ENCODE measurements at places on chromosomes 12 and 14.

GRCh38 chr12:96083020-96083719 lies 47.8 kb upstream of the LTA4H start:
- DNase-seq = no peak

- no peak for DNase-seq
Observed at GRCh38 chr14:20143911-20144310, 5.3 kb downstream of the OR4N5 start.

- DNase-seq = no peak
Observed at GRCh38 chr14:77139022-77139421, 2.6 kb downstream of the ZDHHC22 start.

DNA sequence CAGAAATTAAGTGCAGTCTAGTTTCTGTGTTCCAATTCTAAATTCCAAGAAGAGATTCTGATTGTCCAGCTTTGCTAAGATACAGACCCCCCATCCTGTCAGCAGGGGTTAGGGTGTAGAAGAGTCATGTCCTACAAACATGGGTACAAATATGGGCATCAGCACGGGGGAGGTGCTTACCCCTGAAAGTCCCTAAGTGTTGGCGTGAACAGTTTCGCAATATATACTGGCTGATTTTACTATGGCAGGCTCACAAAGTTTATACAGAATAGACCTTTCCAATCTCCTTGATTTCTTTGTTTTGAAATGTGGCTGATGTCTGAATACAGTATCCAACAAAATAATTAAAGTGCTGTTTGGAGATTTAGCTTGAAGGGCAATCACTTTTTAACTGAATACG lies 71.6 kb upstream of the PPM1H start:
- no peak for DNase-seq

DNA sequence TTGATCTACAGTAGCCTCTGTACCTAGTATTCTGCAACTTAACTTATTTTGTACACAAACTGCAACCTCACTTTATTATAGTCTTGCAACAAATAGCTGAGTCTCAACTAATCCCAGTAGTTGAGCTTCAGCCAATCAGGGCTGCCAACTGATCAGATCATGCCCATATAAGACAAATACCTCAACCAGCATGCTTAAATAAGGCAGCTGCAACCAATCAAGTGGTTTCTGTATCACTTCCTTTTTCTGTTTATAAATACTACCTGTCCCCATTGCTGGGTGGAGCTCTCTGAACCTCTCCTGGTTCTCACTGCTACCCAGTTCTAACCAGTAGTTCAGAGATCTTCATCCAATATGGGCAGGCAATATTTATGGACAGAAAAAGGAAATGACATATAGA lies 248.5 kb upstream of the FBXO33 start:
- DNase-seq = no peak

- no peak for DNase-seq
Observed at GRCh38 chr12:49867570-49868341, 24.9 kb upstream of the BCDIN3D start.

DNA sequence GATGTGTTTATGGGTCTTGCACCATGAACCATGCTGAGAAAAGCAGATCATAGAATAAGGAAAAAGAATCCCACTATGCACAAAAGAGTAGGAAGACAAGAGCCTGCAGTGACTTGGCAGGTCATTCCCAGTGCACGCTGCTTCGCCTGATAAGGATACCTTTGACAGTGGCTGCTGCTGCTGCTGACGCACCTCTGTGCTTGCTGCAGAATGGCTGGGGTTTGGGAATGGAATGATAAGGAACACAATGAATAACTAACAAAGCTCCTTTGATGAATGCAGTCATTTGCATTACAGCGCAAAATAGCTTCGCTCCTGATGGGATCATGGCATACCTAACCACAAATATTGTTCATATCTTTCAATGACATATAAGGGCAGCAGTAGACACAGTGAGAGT lies 278.7 kb downstream of the PDZRN4 start:
- DNase-seq = no peak

DNA sequence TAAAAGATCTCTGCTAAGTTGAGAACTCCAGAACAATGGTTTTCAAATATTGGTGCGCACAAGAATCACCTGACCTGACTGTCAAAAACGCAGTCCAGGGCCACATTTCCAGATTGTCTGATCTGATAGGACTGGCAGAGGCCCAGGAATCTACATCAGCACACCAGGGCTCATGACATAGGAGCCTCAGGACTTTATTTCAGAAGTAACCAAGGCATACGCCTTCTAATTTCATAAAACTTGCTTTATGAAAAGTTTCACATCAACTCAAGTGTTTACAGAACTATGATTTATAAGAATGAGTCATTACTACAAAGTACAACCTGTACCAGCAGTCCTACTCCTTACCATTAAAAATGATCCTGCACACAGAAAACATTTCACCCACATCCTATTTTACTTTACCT lies 47.7 kb upstream of the PTPRO start:
- no peak for DNase-seq

DNA sequence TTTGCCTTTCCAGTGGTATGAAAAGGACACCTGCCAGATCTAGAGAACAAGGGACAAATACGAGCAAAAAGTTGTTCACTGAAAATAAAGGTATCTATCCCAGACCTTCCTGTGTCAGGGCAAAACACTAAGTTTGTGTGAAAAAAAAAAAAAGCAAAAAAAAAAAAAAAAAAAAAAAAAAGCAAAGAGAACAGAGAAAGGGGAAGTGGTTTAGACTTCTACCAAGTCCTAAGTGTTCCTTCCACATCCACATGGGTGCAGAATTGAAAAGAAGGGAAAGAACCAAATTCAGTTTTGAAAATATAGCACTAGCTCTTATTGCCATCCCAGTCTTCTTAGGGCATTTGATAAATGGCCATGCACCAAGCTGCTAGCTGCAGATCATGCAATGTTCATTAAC lies 41.7 kb downstream of the ZCRB1 start:
- DNase-seq = no peak

GRCh38 chr12:96107236-96107635 lies 71.8 kb upstream of the LTA4H start:
- DNase-seq = no peak

DNA sequence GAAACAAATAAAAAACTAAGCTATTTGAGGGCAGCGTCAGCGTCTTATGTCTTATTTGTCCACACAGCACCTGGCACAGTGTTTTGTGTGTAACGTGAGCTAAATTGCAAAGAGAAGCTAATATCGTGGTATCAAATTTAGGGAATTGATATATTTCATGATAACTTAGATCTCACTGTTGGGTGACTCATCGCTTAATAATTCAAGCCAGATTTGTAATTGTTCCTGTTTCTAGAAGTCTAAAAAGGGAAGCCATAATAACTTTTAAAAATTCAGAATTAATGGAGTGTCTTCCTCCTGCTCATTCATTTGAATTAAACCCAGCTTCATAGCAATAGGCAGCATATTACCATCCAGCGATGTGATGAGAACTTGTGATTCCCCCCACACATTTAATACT lies 214.7 kb downstream of the PDZRN4 start:
- DNase-seq = no peak

GRCh38 chr12:95608252-95609033 lies 57.2 kb upstream of the USP44 start:
- peak; percentile 21 for DNase-seq

DNA sequence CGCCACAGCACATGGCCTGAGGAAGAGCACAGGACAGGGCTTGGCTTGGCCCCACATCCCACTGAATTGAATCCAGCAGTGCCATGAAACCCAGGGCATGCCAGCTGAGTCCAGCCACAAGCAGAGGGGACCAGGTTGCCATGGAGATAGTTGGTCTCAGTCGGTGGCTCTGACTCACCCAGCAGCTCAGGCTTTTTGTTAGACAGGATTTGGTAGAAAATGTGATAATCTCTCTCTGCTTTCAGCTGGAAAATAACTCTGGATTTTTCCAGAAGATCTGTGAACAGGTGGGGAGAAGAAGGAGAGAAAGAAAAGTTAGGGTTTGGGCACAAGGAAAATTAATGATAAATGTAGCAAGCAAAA lies 4.8 kb downstream of the MYH7 start:
- no peak for DNase-seq

DNA sequence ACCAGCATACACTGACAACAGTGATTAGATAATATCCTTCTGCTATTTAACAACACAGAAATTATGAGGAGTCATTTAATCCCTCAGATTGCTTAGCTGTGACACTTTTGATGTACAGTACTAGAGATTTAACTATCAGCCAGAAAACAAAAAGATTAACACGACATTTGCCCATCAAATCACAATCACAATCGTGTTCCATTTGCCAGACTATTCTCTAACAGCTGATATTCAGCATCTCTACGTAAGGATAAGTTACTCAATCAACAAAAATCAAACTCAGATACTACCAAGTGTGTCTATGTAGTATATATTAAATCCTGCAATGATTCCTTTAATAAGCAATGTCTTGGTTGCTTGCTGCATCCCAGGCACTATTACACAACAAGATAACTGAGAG lies 558.7 kb upstream of the USP15 start:
- no peak for DNase-seq

- DNase-seq = no peak
Observed at GRCh38 chr12:78155546-78155945, 324.9 kb downstream of the NAV3 start.

DNA sequence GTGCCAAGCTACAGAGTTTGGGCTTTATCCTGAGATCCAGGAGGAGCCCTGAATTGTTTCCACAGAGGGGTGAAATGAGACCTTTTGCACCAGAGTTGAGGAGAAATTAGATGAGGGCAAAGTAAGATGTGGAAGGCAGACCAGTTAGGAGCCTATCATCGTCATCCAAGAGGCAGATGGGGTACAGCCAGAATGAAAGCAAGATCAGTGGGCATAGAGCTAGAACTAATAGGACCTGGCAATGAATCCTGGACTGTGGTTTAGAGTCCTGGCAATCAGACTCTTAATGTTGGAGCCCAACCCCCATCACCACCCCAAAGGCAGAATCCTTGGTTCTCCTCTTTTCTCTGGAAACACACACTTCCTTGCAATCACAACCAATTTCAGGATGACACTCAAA lies 166.6 kb upstream of the HMGA2 start:
- DNase-seq = no peak

- no peak for DNase-seq
Observed at GRCh38 chr14:83825843-83826242, 1704.1 kb upstream of the FLRT2 start.

GRCh38 chr12:51369581-51369980 lies 21.6 kb downstream of the GALNT6 start:
- DNase-seq = no peak

GRCh38 chr12:89593233-89593632 lies 67.4 kb upstream of the POC1B start:
- DNase-seq = no peak

DNA sequence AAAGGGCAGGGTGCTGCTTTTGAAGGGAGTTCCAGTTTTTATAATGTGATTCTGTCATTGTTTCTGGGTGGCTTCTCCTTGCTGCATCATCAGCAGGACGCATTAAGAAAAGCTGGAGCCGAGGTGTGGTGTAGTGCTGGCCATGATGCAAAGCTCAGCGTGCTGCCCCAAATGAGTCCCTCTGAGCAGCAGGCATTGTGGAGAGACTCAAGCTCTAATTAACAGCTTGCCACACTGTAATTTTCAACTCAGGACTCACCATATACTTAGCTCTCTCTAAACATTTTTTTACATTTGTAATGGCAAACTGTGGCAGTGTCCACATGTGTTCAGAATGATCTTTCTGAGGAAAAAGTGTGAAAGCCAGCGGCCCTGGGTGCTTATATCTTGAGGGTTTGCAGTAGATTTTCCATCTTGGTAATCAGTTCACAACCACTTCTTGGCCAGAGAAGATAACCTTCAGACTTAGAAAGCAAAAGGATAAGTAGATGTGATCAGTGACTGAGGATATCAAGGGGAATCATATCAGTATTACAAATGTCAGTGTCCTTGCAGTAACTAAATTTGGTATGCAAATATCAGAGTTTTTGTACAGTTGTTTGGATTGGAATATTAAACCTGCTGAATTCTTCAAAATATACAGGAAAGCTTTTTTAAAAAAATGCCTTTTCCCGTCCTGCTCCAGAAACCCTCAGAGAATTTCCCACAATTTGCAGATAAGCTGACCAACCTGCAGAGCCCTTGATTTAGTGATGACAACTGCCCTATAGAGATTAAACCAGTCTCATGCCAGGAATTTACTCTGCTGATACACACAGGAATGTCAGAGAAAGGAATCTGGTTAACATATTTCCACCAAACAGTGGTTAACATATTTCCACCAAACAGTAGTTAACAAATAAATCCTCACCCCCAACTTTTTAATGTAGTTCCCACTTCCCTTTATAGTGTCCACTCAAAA lies 63.6 kb downstream of the DAAM1 start:
- no peak for DNase-seq

GRCh38 chr14:61502459-61503093 lies 181.2 kb downstream of the PRKCH start:
- no peak for DNase-seq

DNA sequence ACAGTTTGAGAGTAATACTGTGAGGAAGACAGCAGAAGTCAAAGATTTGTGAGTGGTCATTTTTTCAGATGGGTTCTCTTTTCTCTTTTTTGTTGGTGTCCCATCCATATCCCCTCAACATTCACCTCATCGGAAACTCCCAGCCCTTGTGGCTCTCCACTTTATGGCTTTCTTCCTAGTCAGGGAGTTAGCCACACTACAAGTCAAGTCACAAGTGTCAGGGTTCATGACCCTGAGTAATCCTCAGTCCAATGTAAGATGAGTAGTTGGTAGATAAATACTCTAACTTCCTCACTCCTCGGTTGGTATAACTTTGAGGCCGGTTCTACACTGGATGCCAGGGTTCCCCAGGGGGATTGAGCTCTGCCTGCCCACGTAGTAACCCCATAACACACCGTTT lies 41.4 kb downstream of the PTGER2 start:
- no peak for DNase-seq

DNA sequence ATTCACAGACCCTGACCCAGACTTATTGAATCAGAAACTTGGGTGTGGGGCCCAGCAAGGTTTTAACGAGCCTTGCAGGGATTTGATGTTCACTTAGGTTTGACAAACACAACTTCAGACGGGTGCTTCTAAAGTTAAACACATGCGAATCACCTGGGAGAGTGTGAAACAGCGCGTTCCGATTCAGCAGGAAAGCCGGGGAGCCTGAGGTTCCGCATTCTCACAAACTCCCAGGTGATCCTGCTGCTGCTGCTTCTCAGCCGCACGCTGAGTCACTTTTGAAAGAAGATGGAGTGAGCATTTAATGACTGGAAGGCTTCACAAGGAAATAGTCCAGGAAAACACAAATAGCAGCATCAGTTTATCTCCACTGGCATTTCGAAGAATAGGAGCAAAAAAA lies 44.2 kb upstream of the DDX11 start:
- DNase-seq = no peak

DNA sequence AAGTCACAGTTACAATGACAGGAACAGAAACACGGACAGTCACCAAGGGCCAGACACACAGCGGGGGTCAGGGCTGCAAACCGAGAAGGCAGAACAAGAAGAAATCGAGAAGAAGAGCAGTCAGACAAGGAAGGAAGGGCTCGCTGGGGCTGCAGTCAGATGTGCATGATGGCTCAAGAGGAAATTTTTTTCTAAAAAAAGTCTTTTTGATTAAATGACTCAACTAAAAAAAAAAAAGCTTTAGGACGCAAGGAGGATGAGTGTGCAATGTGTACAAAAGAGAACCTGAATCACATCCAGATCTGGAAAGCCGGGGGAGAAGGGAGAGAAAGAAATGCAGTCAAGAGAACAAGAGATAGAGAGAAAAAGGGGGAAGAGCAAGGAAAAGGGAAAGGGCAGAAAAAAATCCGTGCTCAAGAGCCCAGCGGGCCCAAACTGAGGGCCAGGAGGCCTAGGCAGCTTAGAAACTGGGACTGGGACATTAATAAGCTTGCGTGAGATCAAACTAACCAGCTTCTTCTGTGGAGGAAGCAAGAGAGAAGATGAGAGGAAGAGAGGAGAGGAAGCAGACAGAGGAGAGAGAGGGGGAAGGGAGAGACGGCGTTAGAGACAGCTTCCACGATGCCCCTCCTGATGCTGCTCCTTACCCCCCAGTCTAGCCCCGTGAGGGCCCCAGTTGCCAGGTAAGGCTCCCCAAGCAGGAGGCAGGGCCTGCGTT lies 6.7 kb downstream of the IFFO1 start:
- DNase-seq = no peak
